ENCODE measurements at places on chromosomes 12 and 14.

- DNase-seq, result no peak
These were observed 3.7 kb upstream of the HOXC12 start for GRCh38 chr12:53950789-53951576.

DNA sequence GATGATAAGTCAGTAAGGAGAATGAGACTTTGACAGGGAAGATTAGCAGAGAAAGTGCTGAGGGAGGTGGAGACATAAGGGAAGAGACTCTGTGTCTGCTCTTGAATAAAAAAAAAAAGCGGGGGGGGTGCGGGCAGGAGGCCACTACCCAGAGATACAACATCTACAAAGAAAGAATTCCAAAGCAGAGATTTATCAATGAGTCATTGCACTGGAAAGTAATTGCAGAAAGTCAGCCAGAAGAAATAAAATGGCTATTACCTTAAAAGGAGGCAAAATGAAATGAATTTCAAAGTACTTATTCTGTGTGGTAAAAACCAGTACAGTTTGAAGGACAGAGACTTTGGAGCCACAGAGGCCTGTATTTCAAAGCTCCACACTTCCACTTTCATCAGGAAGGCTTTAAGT, 267.1 kb upstream of the PRKD1 start:
- DNase-seq, result peak; percentile 77

- no peak for DNase-seq
These were observed 5.2 kb downstream of the IRF2BPL start for GRCh38 chr14:77023001-77023996.

DNA sequence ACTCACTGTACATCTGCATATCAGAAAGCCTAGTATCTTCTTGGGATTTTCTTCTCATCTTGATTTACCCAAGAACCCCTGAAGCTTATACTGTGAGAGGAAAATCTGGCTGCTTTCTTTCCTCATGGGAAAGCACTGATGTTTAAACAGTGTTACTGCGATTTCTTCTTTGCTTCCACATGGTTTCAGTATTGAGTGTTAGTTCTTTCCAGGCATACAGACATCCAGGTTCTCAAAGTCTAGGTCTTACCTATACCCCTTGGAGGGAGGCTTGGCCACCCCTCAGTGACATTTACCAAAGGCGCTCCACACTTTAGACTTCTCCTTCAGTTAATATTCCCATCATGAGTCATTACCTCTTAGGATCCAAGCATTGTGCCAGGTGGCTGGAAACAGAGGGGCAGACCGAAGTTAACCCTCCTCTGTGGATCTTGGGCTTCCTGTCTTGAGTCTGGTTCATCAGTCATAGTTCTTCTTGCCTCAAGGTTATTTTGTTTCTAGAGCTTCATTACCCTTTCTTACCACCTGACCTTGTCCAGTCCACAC, 79.1 kb downstream of the TMEM117 start:
- DNase-seq, result no peak

- DNase-seq, result no peak
These were observed 94.2 kb upstream of the CNOT2 start for GRCh38 chr12:70149013-70149412.

- no peak for DNase-seq
These were observed 122.9 kb downstream of the TSPAN9 start for GRCh38 chr12:3200032-3200617.

DNA sequence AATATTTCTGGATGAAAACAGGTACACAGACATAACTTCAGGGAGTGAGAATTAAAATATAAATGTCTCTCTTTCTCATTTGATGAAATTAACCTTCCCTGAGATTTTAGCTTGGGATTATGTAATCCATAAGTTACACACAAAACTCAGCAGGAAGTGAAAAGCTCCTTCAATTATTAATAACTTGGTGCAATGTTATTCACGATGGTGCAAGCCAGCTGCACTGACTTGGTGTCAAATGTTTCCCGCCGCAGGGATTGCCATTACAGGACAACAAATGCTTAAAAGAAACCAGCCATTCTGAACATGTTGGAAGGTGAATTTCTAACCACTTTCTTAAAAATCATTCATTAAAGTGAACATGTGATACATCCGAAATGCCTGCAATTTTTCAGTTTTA, 250.4 kb downstream of the FOXN3 start:
- no peak for DNase-seq

DNA sequence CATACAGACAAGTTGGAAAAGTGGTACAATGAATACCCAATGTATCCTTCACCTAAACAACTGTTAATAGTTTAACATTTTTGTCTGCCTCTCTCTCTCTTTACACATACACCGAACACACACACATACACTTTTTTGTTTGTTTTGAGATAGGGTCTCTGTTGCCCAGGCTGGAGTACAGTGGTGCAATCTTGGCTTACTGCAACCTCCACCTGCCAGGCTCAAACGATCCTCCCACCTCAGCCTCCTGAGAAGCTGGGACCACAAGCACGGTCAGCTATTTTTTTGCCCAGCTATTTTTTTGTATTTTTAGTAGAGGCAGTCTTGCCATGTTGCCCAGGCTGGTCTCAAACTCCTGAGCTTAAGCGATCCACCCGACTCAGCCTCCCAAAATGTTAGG, 16.8 kb downstream of the ZCCHC8 start:
- DNase-seq, result no peak

DNA sequence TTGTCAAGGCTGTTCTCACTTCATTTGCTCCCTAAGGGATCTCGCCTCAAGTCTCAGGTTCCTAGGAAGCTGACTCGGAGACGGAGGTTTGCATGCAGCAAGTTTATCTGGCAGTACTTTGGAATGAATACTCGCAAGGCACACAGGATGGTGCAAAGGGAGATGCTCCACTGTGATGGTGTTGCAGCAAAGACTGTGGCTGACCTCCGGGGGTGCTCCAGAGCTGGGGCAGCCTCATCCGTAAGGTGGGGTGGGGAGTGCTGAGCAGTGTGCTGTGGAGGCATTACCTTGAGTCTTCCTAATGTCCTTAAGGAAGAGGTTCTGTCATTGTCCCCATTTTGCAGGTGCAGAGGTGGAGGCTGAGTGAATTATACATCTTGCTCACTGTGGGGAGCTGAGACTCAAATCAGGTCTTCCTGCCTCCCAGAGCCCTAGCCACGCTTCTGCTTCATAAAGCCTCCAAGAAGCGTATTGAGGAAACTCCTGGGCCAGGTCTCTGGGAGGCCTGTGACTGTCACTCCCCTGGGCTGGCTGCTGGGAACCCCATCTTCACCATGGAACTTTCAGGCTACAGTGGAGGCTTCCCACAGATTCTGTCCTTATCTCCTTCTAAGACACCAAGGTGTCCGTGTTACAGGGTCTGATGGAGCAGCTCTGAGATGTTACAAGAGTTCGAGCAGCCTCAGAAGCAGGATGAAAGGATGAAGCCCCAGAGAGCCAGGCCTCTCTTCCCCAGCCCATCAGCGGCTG, 39.5 kb downstream of the GALNT16 start:
- DNase-seq, result no peak

- no peak for DNase-seq
These were observed 25.2 kb upstream of the PNMA1 start for GRCh38 chr14:73739174-73739898.

- no peak for DNase-seq
These were observed 23.1 kb upstream of the PWP1 start for GRCh38 chr12:107662484-107662883.

GRCh38 chr14:72383865-72384264, 451.6 kb downstream of the RGS6 start:
- DNase-seq, result no peak

DNA sequence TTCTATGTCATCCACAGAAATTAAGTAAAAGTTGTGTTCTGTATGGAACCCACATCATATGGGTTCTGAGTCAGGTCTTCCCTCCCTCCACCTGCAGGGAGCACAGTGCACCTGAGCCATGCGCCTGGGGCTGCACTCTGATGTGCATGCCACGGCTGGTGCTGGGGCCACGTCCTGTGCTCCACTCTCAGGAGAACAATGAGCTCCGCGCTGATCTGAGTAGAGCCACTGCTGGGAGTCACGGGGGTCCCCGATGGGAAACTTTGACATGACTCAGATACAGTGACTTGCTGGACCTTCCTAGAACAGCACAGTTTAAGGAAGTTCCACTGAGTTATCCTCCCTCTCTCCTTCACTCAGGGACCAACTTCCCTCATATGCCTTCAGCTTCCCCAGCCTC, 683.4 kb downstream of the TMEM121 start:
- DNase-seq, result no peak

DNA sequence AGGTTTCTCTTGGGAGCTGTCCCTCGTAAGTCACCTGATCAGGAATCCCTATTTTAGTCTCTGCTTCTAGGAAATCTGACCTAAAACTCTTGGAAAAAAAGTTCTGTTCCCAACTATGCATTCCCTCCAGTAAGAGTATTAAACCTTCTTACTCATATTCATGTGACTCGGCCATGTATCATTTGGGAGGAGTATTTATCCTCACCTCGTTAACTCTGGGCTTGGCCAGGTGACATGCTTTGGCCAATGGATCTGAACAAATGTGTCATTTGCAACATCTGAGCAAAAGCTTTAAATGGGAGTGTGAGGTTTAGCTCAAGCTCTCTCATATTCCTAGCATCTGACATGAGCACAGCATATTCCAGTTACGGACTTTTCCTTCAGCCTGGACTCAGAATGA, 226.8 kb downstream of the NUAK1 start:
- DNase-seq, result no peak

- no peak for DNase-seq
These were observed 33.2 kb downstream of the NCKAP5L start for GRCh38 chr12:49794811-49795653.

DNA sequence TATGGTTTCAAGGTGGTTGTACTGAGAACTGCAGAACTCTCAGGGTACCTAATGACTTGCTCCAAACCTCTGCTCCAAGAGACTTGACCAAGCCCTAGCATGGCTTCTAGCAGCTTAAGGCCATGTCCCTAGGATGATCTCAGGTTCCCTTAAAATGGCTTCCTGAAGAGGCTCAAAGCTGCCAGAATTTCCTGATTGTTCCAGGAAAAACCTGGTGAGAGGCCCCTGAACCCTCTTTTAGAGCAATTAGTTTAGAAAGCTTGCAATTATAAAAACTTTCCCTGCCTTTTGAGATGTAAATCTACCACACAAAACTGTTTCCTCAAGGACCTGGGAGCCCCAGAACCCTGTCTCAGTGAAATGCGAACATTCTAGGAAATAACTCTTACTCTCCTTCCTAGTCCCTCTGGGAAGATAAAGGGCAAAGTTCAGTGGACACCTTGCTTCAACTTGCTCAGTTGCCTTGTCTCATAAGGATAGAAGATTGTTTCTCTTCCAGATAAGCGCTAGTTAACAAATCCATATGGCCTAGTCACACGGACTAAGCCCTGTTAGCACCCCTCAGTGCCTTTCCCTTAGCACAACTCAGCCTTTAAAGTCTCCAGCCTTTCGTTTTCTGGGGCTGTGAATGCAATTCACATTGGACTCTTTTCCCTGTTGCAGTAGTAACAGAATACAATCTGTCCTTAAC, 2.5 kb downstream of the CMAS start:
- no peak for DNase-seq

- DNase-seq, result no peak
These were observed 12.6 kb downstream of the RXYLT1 start for GRCh38 chr12:63792338-63792737.

DNA sequence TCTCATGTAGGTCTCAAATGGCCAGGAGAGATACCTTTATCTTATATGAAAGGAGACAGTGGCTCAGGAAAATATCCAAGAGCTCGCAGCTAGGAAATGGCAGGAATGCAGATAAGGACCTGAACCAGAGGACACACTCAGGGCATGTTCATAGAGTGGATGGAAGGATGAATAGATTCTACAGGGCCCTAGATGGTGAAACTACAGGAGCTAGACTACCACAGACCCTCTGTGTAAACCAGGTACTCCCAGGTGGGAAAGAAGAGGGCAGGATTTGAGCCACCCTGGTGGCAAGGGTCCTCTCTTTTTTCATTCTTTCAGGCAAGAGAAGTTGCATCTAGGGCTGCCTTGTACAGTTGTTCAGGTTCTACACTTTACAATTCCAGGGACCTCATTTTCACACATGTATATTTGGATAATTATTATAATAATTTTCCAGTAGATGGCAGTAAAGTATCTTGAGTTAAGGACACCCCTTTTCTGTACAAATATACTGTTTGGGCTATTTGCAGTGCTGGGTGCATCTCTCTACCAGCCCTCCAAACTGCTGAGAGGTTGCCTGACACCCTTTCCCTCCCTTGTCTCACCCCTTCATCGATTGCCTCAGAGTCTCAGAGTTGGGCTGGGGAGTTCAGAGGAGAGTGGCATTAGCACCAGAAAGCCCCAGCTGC, 10.5 kb upstream of the ZDHHC22 start:
- no peak for DNase-seq

DNA sequence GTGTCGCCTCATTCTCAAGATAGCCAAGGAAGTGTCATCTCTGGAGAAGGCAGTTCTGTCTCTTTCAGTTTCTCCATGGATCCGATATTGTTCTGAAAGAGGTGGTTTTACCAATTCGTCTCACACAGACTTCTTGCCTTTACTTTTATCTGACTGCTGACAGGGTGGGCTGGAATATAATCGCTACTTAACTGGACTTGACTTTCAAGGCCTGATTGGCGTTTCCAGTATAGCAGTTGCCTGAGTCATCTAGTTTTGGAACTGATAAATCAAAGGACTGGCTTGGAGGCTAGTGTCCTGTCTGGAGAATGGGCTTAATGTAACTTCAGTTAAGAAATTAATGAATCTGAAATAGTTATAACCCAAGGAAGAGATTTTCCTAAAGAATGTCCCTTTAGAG, 21.6 kb downstream of the PRKCH start:
- no peak for DNase-seq

Measured in skeletal muscle cell (primary cell).